CD4-positive, alpha-beta T cell treated with Interleukin-6 at 100 ng/mL for 8 hours (primary cell): ENCODE measurements at places on chromosomes 5 and 9.

DNA sequence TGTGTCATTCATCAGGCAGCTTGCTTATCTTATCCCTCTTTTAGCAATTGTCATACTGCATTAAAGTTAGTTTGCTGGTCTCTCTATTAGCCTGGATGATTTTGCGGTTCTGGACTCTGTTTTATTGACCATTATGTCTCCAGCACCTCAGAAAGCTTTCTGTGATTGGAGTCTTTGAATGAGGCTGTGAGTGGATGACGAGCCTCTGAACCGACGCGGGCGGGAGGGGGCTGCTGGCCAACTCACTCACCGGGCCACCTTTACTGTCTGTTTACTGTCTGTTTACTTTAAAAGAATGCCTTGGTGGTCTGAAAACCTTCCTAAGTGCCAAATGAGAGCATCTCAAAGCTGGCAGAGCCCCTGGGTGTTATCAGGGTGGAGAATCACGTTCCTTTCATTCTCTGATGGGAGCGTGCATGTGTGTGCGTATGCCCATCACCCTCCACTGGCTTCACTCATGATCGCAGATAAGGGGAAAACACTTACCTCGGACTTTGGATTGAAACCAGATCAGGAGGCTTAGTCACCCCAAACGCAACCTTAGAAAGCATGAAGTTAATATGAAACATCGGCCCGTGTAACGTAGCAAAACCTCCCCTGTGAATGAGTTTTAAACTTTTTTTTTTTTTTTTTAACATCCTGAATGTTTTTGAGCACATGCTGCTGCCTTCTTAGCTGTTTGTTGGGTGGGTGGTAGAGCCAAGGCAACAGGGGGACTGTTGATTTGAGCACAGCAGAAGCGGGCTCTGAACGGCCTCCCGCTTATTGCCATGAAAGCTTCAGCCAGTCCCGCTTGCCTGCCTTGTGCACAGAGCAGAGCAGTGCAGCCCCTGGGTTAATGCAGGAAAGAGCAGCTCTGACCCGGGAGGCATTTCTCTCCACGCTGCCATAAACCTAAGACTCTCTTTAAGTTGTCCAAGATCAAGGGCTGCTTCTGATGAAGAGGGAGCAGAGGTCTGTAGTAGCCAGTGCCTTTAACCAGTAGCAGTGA is 173.6 kb downstream of the GADD45G start:
- DNase-seq = no peak

GRCh38 chr5:176619569-176620332 is 9.8 kb upstream of the GPRIN1 start:
- DNase-seq = no peak

DNA sequence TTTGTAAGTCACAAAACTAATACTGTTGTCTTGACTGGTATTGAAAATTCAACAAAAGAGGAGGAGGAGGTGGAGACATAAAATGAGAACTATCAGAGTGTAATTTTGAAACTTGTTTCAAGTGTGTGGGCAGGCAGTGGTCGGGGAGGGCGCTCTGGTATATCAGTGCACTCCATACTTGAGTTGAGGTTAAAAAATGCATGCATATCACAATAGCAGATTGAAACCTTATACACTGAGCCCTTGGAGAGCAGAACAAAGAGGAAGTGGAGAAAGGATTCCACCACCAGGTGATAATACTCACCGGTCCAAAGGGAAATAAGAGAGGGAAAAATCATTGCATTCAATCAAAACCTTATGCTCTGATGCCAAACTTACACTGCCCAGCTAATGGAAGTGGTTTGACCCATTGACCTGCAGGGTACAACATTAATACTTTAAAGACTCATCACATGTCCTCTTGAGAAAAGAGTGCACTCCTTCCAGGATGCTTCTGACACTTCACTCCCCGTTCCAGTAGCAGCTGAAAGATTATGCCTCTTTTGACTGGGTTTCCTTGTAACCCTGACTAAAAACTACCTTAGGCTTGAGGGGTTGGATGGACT is 79.5 kb upstream of the FAM169A start:
- DNase-seq = no peak

DNA sequence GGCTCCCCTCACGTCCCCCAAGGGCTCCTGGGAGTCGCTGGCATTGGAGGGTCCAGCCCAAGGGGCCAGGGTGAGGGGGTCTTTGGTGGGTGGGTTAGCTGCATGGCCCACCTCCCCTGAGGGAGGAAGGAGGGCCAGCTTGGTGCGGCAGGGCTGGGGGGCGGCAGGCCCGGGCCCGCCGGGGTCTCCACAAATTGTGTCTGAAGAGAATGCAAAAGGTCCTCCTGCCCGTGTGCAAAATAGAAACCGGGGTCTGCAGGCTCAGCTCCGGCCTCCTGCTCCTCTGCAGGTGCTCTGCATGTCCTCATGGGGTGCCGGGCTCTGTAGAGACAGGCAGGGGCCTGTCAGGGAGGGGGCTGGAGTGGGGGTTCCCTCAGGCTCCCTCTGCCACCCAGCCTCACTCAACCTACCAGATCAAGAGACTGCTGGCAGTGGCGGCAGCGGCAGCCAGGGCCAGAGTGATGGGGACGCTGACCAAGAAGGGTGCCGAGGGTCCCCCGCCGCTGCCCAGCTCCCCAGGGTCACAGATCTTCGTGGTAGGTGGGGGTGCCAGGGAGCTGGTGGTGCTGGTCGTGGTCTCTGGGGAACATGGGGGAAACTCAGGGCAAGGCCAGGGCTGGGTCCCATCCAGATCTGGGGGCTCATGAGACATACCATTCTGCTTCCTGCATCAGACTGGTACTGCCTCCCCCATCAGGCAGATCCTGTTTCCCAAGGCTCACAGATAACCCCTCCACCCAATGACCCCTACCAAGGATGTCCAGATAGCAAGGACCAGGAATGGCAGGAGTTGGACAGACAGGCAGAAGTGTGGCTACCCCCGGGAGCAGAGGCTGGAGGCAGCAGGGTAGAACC is 29.2 kb upstream of the ENHO start:
- DNase-seq = no peak

DNA sequence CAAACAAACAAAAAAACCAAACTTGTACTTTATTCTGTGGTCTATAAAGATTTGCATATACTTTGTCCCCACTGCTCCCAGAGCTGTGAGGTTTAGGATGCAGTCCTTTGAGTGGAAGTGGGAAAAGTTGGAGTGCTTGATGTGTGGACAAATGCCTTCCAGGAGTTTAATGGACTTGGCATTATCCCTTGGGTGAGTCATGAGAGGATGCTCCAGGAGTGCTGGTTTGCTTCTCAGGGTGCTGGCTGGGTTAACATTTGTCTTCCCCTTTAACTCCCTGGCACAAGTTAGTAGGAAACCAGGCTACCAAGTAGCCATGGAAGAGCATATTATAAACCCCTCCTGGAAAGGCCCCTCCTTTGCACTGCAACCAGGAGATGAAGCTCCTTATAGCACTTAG is 417.4 kb upstream of the RIOK2 start:
- DNase-seq = no peak

- no peak for DNase-seq
Measured at GRCh38 chr9:117415358-117415914, 579 bp upstream of the ASTN2 start.
